ENCODE measurements at places on chromosomes 5 and 9.

DNA sequence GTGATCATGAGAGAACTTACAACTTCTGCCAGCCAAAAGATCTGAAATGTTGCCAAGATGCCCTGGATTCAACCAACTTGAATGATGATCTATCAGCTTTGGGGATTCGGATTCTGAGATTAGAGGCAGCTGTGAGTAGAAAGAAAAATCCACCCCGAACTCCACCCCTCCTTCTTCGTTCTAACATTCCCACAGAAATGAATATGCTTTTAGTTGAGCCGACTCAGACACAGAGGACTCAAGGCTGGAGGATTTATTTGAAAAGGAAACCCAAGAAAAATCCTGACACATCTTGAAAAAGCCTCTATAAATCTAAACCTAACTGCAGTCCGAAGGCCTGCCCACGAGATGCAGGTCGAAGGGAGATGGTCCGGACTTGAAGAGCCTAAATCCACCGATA lies 275.0 kb downstream of the GAS1 start:
- DNase-seq = no peak

GRCh38 chr9:26727471-26727870 lies 165.1 kb downstream of the CAAP1 start:
- no peak for DNase-seq

DNA sequence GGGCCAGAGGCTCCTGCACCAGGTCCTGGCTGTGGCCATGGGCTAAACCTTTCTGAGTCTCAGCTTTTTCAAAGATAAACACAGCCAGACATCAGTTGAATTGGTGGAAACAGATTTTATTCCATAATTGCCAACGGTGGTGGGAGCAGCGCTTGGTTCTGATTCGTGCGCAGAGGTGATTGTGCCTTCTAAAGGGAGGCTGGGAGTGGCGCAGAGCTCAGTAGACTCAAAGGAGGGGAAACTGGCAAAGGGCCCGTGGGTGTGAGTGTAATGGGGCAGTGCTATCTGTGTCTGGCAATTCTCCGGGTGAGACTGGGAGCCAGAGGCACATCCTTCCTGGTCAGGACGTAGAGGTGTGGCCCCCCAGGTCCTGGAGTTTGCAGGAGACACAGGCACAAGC lies 169.4 kb upstream of the PPP1R26 start:
- DNase-seq = no peak

GRCh38 chr5:37771203-37771611 lies 68.6 kb downstream of the GDNF start:
- no peak for DNase-seq

GRCh38 chr9:99506747-99507348 lies 284.8 kb downstream of the SEC61B start:
- no peak for DNase-seq

- no peak for DNase-seq
Measured at GRCh38 chr9:93656426-93657239, 80.2 kb downstream of the PHF2 start.

DNA sequence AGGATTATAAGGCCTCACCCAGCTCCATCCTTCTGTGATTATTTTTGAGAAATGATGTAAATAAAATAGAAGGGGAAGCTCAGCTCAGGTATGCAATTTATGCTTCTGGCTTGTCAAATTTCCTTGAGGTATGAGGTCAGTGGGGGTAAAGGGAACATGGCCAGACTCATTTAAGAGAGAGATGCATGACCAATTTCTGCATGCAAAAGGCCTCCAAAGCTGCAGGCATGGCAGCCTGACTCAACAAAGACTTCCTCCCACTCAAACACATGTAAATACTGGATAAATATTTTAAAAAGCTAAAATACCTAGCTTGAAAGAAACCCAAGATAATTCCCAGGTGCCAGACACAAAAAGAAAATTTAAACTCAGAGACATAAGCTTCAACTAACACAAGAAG lies 101.4 kb upstream of the SLC1A3 start:
- DNase-seq = no peak
